ENCODE measurements at places on chromosomes 4 and X.

GRCh38 chr4:128009428-128009827 lies 44.2 kb downstream of the ABHD18 start:
- no peak for DNase-seq

- no peak for DNase-seq
Observed at GRCh38 chr4:86274642-86275041, 85.2 kb downstream of the MAPK10 start.

- DNase-seq = no peak
Observed at GRCh38 chr4:53105313-53105712, 243.2 kb downstream of the RASL11B start.

- no peak for DNase-seq
Observed at GRCh38 chr4:164892018-164892417, 15.0 kb downstream of the APELA start.

GRCh38 chr4:184453365-184454160 lies 20.8 kb downstream of the IRF2 start:
- DNase-seq = peak; percentile 94

DNA sequence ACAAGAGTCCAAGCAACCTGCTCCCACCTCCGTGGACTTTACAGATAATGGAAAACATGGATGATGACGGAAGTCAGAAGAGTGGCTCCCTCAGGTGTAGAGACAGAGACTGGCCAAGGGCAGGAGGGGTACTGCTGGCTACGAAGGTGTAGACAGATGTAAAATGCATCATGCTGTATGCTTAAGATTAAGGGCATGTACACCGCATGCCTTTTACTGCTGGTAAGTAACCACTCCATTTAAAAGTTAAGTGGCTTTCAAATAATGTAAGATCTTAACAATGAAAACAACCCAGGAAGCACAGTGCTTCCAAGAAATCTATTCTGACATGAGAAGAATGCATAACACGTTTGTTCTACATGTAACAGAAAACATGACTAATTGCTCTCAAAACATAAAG lies 76.9 kb upstream of the FAM9B start:
- no peak for DNase-seq

DNA sequence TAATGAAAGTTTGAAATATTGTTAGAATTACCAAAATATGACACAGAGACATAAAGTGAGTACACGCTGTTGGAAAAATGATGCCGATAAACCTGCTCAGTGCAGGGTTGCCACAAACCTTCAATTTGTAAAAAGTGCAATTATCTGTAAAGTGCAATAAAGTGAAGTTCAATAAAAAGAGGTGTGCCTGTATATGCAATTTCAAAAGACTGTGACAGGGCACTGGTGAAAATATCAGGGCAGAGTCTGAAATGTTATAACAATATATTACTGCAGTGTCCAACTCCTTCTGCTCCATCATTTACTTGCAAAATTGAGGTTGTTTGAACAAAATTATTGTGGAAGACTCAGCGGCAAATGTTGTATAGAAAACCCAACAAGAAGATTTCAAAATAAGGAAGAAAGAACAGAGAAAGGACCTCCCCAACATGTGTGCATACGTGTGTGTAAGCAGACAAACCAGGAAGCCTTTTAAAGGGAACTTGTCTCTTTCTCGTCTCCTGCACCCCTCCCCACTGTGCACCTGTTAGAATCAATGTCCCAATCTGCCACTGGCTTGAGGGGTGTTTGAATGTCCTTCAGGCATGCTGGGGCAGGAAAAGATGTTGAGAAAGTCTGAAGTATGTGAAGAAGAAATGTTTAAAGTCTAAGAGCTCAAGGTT lies 96.2 kb downstream of the MAOB start:
- no peak for DNase-seq

- no peak for DNase-seq
Observed at GRCh38 chr4:111066447-111066846, 443.6 kb upstream of the PITX2 start.

- DNase-seq = no peak
Observed at GRCh38 chrX:84666086-84666485, 163.8 kb upstream of the HDX start.

- peak; percentile 12 for DNase-seq
Observed at GRCh38 chrX:104659005-104659744, 93.2 kb downstream of the IL1RAPL2 start.

DNA sequence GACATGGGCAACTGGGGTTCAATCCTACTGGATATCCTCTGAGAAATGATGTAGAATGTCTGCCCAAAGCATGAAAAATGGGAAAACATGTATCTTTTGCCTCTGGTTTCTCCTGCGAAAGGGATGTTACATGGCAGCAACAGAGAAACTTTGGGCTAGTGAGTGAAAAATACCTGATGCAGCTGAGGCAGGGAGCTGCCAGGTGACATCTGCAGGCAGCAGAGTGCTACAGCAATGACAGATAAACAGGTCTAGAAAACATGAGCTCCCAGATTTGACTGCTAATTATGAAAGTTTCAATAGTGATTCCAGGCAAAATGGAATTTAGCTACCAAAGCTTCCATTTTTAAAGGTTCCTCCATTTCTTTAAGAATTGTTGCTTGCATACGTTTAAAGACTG lies 4.8 kb upstream of the CXCL1 start:
- peak; percentile 68 for DNase-seq

GRCh38 chrX:120310861-120311726 lies at the start of gene TMEM255A:
Gene TMEM255A, minus strand, starts transcription at chrX:120311461. Its CDS starts 152 bp downstream, at chrX:120311309.
- DNase-seq = no peak

- DNase-seq = no peak
Observed at GRCh38 chr4:139658586-139659382, 6.8 kb upstream of the MGST2 start.

DNA sequence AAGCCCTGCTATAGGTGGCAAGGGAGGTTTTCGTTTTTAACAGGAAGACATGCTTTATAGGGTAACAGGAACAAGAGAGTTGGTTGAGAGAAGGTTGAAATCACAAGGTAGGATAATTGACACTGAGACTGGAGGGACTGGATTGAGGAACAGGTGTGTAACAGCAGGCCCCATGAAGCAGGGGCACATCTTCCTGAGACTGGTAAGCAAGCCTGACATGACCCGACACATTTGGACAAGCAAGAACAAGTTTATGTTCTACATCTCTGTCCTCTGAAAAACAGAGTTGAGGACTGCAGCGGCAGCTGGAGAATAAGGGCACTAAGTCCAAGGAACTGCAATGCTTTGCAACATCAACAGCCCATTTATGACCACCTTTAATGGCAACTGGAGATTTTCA lies 5.2 kb downstream of the RPS4X start:
- DNase-seq = no peak

GRCh38 chrX:15511563-15511962 lies 11.0 kb downstream of the BMX start:
- DNase-seq = no peak

DNA sequence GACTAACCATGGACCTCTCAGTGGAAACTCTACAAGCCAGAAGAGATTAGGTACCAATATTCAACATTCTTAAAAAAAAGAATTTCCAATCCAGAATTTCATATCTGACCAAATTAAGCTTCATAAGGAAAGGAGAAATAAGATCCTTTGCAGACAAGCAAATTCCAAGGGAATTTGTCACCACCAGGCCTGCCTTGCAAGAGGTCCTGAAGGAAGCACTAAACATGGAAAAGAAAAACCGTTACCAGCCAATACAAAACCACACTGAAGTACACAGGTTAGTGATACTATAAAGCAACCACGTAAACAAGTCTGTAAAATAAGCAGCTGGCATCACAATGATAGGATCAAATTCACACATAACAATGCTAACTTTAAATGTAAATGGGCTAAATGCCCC lies 156.6 kb downstream of the FAM13A start:
- DNase-seq = peak; percentile 71

GRCh38 chrX:103405009-103405333 lies 28.6 kb downstream of the BEX3 start:
- no peak for DNase-seq

- peak; percentile 26 for DNase-seq
Observed at GRCh38 chr4:182370491-182370890, 127.3 kb downstream of the TENM3 start.
